Stimulated activated CD4-positive, alpha-beta T cell treated with anti-CD3 and anti-CD28 coated beads, Interleukin-1b, Interleukin-23, amount 100 ng/mL, for 4 hours (primary cell): ENCODE measurements at places on chromosomes 1 and 21.

GRCh38 chr1:153532769-153533599 lies 2.8 kb downstream of the S100A6 start:
- peak; percentile 65 for DNase-seq

GRCh38 chr21:31543191-31543590 lies 116.3 kb upstream of the SOD1 start:
- DNase-seq, result no peak

- DNase-seq, result no peak
Measured at GRCh38 chr1:235968831-235969230, 96.1 kb downstream of the NID1 start.

DNA sequence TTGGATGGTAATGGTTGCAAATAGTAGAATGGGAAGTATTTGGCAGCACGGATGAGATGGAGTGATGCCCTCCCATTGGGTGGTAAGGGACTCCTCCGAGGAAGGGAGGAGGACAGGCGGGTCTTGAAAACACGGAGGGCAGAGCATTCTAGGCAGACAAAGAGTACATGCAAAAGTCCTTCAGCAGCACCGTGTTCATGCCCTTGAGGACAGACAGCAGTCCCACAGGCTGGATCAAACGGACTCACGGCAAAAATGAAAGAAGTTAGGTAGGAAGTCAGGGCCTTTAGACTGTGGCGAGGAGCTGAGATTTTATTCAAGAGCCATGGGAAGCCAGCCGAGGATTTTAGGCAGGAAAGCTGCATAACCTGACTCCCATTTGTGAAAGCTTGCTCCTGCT lies 253.9 kb downstream of the RHOU start:
- DNase-seq, result no peak

DNA sequence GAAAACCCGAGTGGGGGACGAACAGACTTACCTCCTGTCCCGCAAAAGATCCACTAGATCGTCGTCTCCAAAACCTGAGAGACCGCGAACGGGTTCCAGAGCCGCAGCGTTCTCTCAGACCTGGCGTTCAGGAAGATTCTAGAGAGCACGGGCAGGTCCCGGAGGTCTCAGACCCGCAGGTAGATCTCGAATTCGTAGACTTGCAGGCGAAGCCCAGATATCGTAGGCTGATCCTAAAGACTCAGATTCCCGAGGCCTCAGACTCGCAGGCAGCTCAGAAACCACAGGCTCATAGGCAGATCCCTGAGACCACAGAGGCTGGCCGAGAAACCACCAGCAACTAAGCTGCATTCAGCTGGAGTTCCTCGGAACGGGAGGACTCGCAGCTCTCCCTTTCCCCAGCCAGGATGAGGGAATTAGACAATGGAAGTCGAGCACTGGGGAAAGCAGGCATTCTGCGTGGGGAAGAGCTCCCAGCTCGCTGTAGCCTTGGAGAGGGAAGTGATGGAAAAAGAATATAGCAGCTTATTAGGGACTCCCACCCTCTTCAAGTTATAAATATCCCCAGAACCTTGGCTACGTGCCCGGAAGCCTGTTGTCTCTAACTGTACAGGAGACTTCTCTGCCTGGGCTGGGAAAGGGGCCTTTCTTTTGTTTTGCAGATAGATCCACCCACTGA lies at the start of gene ZNF436:
Gene ZNF436, minus strand, starts transcription at position 502 of the 679 bp plus-strand sequence. CDS start 1,831 bp downstream, outside the sequence.
- DNase-seq, result peak; percentile 19

GRCh38 chr1:182301467-182302198 lies 90.0 kb downstream of the GLUL start:
- DNase-seq, result no peak

DNA sequence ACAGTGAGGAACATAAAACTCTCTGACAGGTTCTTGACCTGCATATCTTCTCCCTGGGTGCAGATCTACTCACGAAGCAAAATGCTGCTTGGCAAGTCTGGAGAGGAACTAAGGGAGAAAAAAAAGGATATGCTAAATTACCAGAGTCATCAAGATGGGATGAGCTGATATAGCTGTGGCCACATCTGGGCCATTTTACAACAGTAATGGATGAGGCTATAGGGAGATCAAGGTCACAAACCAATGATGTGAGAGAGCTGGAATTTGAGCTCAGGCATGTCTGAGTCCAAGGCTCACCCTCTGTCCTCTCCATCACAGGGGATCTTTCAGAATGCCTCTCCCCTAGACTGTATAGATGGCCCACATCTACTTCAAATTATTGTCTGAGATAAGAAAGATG lies 26.2 kb downstream of the ZMYND12 start:
- DNase-seq, result no peak

- no peak for DNase-seq
Measured at GRCh38 chr1:18996548-18997177, 40.2 kb upstream of the IFFO2 start.

GRCh38 chr1:10624256-10625050 lies 149.7 kb downstream of the PEX14 start:
- no peak for DNase-seq
